ENCODE measurements at places on chromosomes 7 and 10. TPM values are rescaled to one million over a fixed set of nuclear protein-coding genes. Genes with fewer than 3 reads are reported as not detected.

Gene INSIG1
- total RNA-seq: 518 TPM

Gene EN2
- total RNA-seq: not detected

Gene CFTR
- total RNA-seq: under 0.01 TPM

Gene KCND2
- 2.0 TPM for total RNA-seq

Gene LRRD1
- not detected for total RNA-seq

Gene SGPL1
- total RNA-seq: 40.0 TPM

Gene CALML3
- total RNA-seq: not detected

Gene C10orf62
- 0.11 TPM for total RNA-seq

Gene CDNF
- total RNA-seq: 1.3 TPM

Gene PNLIPRP3
- 0.12 TPM for total RNA-seq

Gene CADPS2
- 21.6 TPM for total RNA-seq

Gene TRPV6
- not detected for total RNA-seq

Gene CHST3
- 27.9 TPM for total RNA-seq

Gene SPDYE16
- 0.12 TPM for total RNA-seq

Gene ZNF3
- total RNA-seq: 23.4 TPM

Gene TAS2R4
- total RNA-seq: 1.1 TPM

Gene MACC1
- under 0.01 TPM for total RNA-seq

Gene DDX21
- 107 TPM for total RNA-seq

Gene BTBD16
- not detected for total RNA-seq

Gene LRGUK
- total RNA-seq: 0.12 TPM

Gene INHBA
- total RNA-seq: 18.2 TPM

Gene AGAP6
- total RNA-seq: 3.1 TPM

Gene SPDYE9
- total RNA-seq: not detected

Gene HOXA5
- total RNA-seq: 0.66 TPM

Gene MYOZ1
- total RNA-seq: not detected

Gene HMX2
- not detected for total RNA-seq

Gene ATG9B
- total RNA-seq: 0.11 TPM

Gene CLRN3
- not detected for total RNA-seq

Gene CALCR
- not detected for total RNA-seq

Gene CLDN3
- 0.12 TPM for total RNA-seq

Gene CALHM3
- not detected for total RNA-seq

Gene APBB1IP
- total RNA-seq: 0.37 TPM

Gene AMZ1
- 0.22 TPM for total RNA-seq

Gene HOXA6
- 1.7 TPM for total RNA-seq

Gene CNTNAP2
- under 0.01 TPM for total RNA-seq

Gene OR13A1
- total RNA-seq: not detected

Gene PIK3CG
- not detected for total RNA-seq

Gene MPP7
- total RNA-seq: 0.33 TPM

Gene SEMA3E
- 2.0 TPM for total RNA-seq

Gene INSYN2A
- 0.11 TPM for total RNA-seq

Gene CHCHD2
- 535 TPM for total RNA-seq

Gene LIPK
- not detected for total RNA-seq

Gene TRAPPC14
- total RNA-seq: 10.9 TPM

Gene MUC3A
- under 0.01 TPM for total RNA-seq

Gene ZPBP
- total RNA-seq: not detected
